Stimulated activated CD4-positive, alpha-beta T cell treated with anti-CD3 and anti-CD28 coated beads, TNF-alpha, amount 100 ng/mL, for 1 hour (primary cell): ENCODE measurements at places on chromosomes 6 and 20.

- no peak for DNase-seq
Observed at GRCh38 chr6:119035459-119035858, 43.0 kb downstream of the FAM184A start.

DNA sequence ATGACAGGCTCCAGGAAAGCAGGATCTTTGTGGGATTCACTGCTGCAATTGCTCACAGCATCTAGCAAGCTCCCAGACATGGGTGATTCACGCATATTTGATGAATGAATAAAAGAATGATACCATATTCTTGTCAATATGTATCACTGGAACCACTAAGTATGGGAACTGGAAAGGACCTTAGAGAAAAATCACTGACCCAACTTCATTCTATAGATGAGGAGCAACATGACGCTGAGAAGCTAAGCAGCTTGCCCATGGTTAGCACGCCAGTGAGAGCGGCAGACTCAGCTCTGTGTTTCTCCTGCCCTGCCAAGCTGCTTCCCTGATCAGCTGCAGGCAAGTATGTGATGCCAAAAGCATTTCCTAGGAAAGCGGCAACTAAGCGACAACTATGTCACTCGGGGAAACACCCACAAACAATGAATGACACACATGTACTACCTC is 66.8 kb downstream of the PPP1R3G start:
- DNase-seq = no peak

DNA sequence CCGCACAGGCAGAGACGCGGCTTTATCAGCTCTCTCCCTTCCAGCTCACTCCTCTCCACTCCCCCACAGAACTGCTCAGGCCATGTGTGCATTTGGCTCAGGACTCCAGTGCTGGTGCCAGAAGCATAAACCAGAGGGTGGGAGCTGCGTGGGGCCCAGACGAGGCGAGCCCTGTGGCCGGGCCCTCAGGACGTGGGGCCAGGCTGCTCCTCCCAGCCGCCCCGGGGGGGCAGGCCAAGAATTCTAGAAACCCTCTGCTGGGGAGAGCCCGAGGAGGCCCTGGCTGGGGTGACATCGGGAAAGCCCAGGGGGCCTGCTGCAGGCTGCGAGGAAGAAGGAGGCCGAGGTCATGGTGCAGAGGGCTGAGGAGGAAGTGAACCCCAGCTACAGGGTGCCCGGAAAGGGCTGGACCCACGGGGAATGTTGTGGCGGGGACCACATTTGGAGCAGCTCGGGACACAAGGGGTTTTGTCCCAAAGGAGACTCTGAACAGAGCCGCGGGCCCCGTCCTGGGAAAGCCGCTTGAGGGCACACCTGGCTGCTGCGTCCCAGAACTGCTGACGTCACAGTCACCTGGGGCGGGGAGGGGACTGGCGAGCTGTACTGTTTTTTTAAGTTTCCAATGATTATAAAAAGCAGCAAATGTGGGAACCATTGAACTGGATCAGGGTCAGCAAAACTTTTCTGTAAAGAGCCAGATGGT is 107.1 kb downstream of the BANF2 start:
- no peak for DNase-seq

GRCh38 chr20:41998539-41999341 is 380.6 kb upstream of the CHD6 start:
- no peak for DNase-seq
